ENCODE measurements at places on chromosomes 11 and 22.

- no peaks in the 10 kb centered on the region for H3K4me1 ChIP-seq
- H3K36me3 ChIP-seq = no peaks in the 10 kb centered on the region
- H3K27ac ChIP-seq = no peak overlapping the region
- no peak overlapping the region for H3K4me3 ChIP-seq
- H3K27me3 ChIP-seq = no peaks in the 10 kb centered on the region
Observed at GRCh38 chr11:118627566-118627965, 20.2 kb downstream of the PHLDB1 start.

GRCh38 chr11:35554491-35555437 is 29.3 kb upstream of the PAMR1 start:
- H3K27me3 ChIP-seq = no peaks in the 10 kb centered on the region
- no peaks in the 10 kb centered on the region for H3K4me1 ChIP-seq
- no peak overlapping the region for H3K27ac ChIP-seq
- H3K36me3 ChIP-seq = no peaks in the 10 kb centered on the region

GRCh38 chr11:131809203-131809918 is 438.9 kb downstream of the NTM start:
- no peaks in the 10 kb centered on the region for H3K36me3 ChIP-seq
- DNase-seq = no peak

- H3K27me3 ChIP-seq = no peaks in the 10 kb centered on the region
- H3K4me3 ChIP-seq = no peak overlapping the region
- H3K27ac ChIP-seq = no peak overlapping the region
- no peaks in the 10 kb centered on the region for H3K4me1 ChIP-seq
Observed at GRCh38 chr11:115961159-115962003, 457.2 kb upstream of the CADM1 start.

DNA sequence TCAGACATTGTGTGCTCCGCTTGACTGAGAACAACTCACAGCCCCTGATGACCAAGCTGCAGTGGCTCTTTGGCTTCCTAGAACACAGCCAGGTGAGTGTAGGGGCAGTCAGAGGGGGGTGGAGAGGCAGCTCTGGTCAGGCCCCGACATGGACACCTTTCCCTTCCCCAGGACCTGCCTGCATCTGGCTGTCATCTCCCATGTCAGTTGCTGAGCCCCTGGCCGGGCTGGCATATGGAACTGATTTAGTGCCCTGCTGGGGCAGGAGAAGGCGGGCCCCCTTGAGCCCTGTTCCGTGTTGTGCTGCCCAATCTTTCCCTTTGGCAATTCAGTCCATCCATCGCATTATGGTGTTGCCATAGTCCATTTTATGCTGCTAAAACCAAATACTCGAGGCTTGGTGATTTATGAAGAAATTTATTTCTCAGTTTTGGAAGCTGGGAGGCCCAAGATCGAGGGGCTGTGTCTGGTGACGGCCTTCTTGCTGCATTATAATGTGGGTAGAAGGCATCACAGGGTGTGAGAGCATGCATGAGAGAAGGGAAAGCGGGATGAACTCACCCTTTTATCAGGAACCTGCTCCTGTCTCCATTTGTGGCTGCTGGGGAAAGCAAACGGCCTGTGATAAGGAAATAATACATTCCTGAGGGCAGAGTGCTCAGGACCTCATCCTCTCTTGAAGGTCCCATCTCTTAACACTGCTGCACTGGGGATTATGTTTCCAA is 19.0 kb downstream of the USP35 start:
- H3K36me3 ChIP-seq = no peaks in the 10 kb centered on the region
- no peaks in the 10 kb centered on the region for H3K27me3 ChIP-seq
- no peaks in the 10 kb centered on the region for H3K4me1 ChIP-seq
- no peak overlapping the region for H3K4me3 ChIP-seq
- DNase-seq = no peak

- H3K4me3 ChIP-seq = no peak overlapping the region
- DNase-seq = no peak
- H3K27me3 ChIP-seq = no peaks in the 10 kb centered on the region
- H3K36me3 ChIP-seq = no peaks in the 10 kb centered on the region
- H3K4me1 ChIP-seq = no peaks in the 10 kb centered on the region
Observed at GRCh38 chr22:30249049-30250038, 2.8 kb upstream of the LIF start.

- H3K27me3 ChIP-seq = no peaks in the 10 kb centered on the region
- no peaks in the 10 kb centered on the region for H3K4me1 ChIP-seq
Observed at GRCh38 chr11:113831314-113831713, 44.1 kb downstream of the USP28 start.

DNA sequence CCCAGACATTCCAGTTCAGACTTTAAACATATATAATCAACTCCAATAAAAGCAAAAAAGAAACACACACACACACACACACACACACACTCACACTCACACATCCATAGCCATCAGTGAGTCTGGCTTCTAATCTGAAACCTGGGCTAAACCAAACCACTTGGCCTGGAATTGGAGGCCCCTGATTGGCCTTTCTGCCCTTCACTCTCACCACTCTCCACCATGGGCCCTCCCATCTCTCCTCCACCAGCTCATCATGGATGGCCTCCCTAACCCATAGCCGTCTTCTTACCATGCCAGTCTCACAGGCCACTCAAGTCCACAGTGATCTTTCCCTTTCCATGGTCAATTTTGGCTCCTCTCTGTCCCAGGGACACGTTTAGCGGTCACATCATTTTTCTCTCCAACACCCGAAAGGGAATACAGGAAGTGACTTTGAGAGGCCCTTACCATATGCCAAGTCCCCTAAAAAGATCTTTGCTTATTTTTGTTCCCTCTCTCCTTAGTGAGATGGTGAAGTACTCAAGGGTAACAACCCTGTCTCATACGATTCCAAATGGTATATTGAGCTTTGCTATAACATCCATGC is 66.6 kb downstream of the ENDOD1 start:
- peaks cover 24% of the 10 kb centered on the region for H3K4me1 ChIP-seq
- H3K4me3 ChIP-seq = no peak overlapping the region
- DNase-seq = peak; percentile 64
- no peak overlapping the region for H3K27ac ChIP-seq
- H3K36me3 ChIP-seq = no peaks in the 10 kb centered on the region

DNA sequence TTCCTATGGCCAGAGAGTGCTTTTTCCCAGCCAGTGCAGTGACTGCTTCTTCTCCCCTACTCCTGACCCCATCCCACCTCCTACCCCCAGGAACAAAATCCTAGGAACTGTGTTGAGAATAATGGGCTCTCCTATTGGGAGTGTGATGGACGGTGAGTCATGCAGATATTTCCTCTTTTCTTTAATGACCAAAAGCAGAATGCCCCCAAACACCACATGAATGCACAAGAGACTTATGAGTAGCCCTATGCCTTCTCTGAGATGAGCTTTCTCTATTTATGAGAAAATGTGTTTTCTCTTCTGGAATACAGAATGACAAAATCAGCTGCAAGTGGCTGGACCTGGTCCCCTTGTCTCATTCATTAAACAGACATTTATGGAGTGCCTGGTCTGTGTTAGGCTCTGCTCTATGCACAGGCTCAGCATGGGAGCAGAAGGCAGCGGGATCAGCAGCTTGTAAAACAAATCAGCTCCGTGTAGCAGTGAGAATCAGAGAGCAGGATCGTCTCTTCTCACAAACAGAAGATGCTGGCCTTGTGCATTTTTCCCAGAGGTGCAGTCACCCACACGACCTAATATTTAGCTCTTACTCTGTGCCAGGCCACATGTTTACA is 47.5 kb upstream of the GALNT18 start:
- no peaks in the 10 kb centered on the region for H3K36me3 ChIP-seq
- H3K27me3 ChIP-seq = no peaks in the 10 kb centered on the region
